ENCODE measurements at places on chromosomes 3 and 15. TPM values are rescaled to one million over a fixed set of nuclear protein-coding genes. Genes with fewer than 3 reads are reported as not detected.

GRCh38 chr15:39511000-39511915 lies 69.6 kb upstream of the THBS1 start:
- H3K4me1 ChIP-seq, result no peaks in the 10 kb centered on the region
- no peak for DNase-seq
- no peak overlapping the region for H3K27ac ChIP-seq
- H3K27me3 ChIP-seq, result peaks cover 4% of the 10 kb centered on the region
- no peaks in the 10 kb centered on the region for H3K36me3 ChIP-seq
- H3K4me3 ChIP-seq, result no peak overlapping the region

Gene PLAAT1
- total RNA-seq, result 0.37 TPM

GRCh38 chr15:35944945-35945585 lies 399.1 kb upstream of the DPH6 start:
- no peak overlapping the region for H3K4me3 ChIP-seq
- DNase-seq, result no peak
- H3K27me3 ChIP-seq, result no peaks in the 10 kb centered on the region
- H3K27ac ChIP-seq, result no peak overlapping the region
- no peaks in the 10 kb centered on the region for H3K36me3 ChIP-seq

Gene PPARG
- 15.7 TPM for total RNA-seq

GRCh38 chr3:129469026-129469425 lies 29.0 kb downstream of the IFT122 start:
- no peak overlapping the region for H3K27ac ChIP-seq
- H3K4me3 ChIP-seq, result no peak overlapping the region
- H3K4me1 ChIP-seq, result peaks cover 42% of the 10 kb centered on the region
- H3K36me3 ChIP-seq, result no peaks in the 10 kb centered on the region
- DNase-seq, result no peak

Gene KIF23
- 0.25 TPM for total RNA-seq

Gene FBXW12
- total RNA-seq, result not detected

Gene FBXO40
- total RNA-seq, result 0.05 TPM

DNA sequence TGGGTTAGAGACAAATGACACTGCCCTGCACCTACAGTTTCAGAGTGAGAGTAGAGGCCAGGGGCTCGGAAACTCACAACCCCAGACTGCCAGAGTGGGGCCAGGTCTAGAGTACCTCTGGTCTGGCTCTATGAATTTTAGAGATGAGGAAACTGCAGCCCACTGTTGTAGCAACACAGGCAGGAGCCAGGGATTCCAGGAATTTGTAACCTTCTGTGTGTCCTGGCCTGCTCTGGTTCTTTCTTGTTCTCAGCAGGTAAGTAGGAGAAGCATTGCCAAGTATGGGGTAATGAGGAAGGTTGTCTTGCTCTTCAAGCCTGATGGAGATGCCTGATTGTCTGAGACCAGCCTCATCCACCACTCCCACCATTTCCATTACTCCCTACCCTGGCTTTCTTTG lies 221.8 kb downstream of the UACA start:
- peaks cover 4% of the 10 kb centered on the region for H3K27me3 ChIP-seq
- DNase-seq, result no peak
- H3K4me1 ChIP-seq, result no peaks in the 10 kb centered on the region
- H3K27ac ChIP-seq, result no peak overlapping the region
- no peaks in the 10 kb centered on the region for H3K36me3 ChIP-seq
- H3K4me3 ChIP-seq, result no peak overlapping the region

GRCh38 chr3:51375136-51375535 lies 10.0 kb upstream of the MANF start:
- H3K27ac ChIP-seq, result no peak overlapping the region
- no peak overlapping the region for H3K4me3 ChIP-seq
- H3K36me3 ChIP-seq, result no peaks in the 10 kb centered on the region
- no peak for DNase-seq
- peaks cover 11% of the 10 kb centered on the region for H3K4me1 ChIP-seq

Gene DLEC1
- total RNA-seq, result 0.09 TPM

- peak overlapping the region; percentile 55 for H3K27ac ChIP-seq
- no peaks in the 10 kb centered on the region for H3K36me3 ChIP-seq
- DNase-seq, result no peak
- H3K27me3 ChIP-seq, result no peaks in the 10 kb centered on the region
These were observed 32.1 kb downstream of the TLNRD1 start for GRCh38 chr15:81032818-81033217.

GRCh38 chr15:55257938-55258337 lies 31.7 kb downstream of the RAB27A start:
- no peak overlapping the region for H3K27ac ChIP-seq
- no peak for DNase-seq
- no peak overlapping the region for H3K4me3 ChIP-seq
- no peaks in the 10 kb centered on the region for H3K27me3 ChIP-seq

DNA sequence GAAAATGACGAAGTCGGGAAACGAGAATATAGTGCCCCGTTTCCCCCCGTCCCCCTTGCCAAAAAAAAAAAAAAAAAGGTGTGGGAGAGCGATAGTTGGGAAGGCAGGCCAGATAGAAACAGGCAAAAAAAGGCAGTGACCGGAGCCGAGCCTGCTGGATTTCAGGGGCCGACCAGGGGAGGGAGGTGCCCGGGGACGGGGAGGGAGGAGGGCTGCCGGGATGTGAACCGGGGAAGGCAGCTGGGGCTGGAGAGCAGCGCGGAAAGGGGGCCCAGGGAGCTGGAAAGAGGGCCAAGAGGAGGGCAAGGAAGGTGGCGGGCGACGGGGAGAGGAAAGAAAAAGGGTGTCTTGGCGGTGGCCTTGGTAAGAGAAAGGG lies 837 bp downstream of the LRRN1 start:
- H3K4me3 ChIP-seq, result peak overlapping the region; percentile 66
- H3K27me3 ChIP-seq, result no peaks in the 10 kb centered on the region
- H3K27ac ChIP-seq, result no peak overlapping the region
- H3K36me3 ChIP-seq, result no peaks in the 10 kb centered on the region
- DNase-seq, result no peak

DNA sequence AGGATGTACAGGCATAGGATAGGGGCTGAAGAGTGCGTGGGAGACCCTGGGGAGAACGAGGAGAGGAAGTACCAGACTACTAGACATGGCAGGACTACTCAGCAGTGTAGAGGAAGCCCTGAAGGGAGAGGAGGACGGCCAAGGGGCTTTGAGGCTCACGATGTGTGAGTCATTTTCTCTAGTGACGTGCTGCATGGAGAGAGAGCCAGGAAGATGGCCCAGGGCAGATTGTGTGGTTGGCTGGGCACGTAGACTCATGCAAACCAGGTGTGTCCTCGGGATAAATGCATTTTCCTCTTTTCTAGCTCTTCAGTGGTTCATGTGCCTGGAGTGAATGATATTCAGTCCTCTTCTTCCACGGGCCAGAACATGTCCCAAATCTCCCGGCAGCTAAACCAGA lies 115.0 kb upstream of the ABHD17C start:
- H3K27ac ChIP-seq, result no peak overlapping the region
- H3K27me3 ChIP-seq, result no peaks in the 10 kb centered on the region
- peaks cover 2% of the 10 kb centered on the region for H3K4me1 ChIP-seq
- no peak for DNase-seq

- H3K27me3 ChIP-seq, result no peaks in the 10 kb centered on the region
- H3K27ac ChIP-seq, result peak within 1 kb of the TSS; percentile 83
- DNase-seq, result no peak
- H3K4me3 ChIP-seq, result peak within 1 kb of the TSS; percentile 17
- H3K36me3 ChIP-seq, result no peaks in the 10 kb centered on the region
- peaks cover 36% of the 10 kb centered on the region for H3K4me1 ChIP-seq
These were observed at the start of gene ANKRD28 for GRCh38 chr3:15797642-15798303. ANKRD28 (minus strand) TSS chr3:15797979; CDS start chr3:15796521, 1,458 bp downstream.

- H3K36me3 ChIP-seq, result no peaks in the 10 kb centered on the region
- H3K27ac ChIP-seq, result no peak overlapping the region
- H3K27me3 ChIP-seq, result no peaks in the 10 kb centered on the region
- peaks cover 20% of the 10 kb centered on the region for H3K4me1 ChIP-seq
These were observed 158.8 kb downstream of the KLF13 start for GRCh38 chr15:31485431-31485830.

- H3K36me3 ChIP-seq, result no peaks in the 10 kb centered on the region
- H3K27ac ChIP-seq, result no peak overlapping the region
- peaks cover 8% of the 10 kb centered on the region for H3K4me1 ChIP-seq
These were observed 24.7 kb downstream of the CTDSPL start for GRCh38 chr3:37886395-37886794.

- H3K27ac ChIP-seq, result no peak overlapping the region
- no peak for DNase-seq
- H3K4me1 ChIP-seq, result peaks cover 16% of the 10 kb centered on the region
- no peaks in the 10 kb centered on the region for H3K36me3 ChIP-seq
- no peak overlapping the region for H3K4me3 ChIP-seq
These were observed 98.4 kb downstream of the ERC2 start for GRCh38 chr3:56369914-56370313.

DNA sequence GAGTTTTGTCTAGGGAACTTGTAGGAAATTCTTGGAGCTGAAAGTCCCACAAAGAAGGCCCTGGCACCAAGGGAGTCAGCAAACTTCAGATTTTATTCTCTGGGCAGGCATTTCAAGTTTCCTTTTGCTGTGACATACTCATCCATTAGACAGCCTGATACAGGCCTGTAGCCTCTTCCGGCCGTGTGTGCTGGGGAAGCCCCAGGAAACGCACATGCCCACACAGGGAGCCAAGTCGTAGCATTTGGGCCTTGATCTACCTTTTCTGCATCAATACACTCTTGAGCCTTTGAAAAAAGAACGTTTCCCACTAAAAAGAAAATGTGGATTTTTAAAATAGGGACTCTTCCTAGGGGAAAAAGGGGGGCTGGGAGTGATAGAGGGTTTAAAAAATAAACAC lies 15.0 kb downstream of the TIGIT start:
- H3K4me3 ChIP-seq, result no peak overlapping the region
- DNase-seq, result no peak
- H3K27ac ChIP-seq, result no peak overlapping the region
- no peaks in the 10 kb centered on the region for H3K4me1 ChIP-seq

Gene ADGRG7
- total RNA-seq, result 2.1 TPM

DNA sequence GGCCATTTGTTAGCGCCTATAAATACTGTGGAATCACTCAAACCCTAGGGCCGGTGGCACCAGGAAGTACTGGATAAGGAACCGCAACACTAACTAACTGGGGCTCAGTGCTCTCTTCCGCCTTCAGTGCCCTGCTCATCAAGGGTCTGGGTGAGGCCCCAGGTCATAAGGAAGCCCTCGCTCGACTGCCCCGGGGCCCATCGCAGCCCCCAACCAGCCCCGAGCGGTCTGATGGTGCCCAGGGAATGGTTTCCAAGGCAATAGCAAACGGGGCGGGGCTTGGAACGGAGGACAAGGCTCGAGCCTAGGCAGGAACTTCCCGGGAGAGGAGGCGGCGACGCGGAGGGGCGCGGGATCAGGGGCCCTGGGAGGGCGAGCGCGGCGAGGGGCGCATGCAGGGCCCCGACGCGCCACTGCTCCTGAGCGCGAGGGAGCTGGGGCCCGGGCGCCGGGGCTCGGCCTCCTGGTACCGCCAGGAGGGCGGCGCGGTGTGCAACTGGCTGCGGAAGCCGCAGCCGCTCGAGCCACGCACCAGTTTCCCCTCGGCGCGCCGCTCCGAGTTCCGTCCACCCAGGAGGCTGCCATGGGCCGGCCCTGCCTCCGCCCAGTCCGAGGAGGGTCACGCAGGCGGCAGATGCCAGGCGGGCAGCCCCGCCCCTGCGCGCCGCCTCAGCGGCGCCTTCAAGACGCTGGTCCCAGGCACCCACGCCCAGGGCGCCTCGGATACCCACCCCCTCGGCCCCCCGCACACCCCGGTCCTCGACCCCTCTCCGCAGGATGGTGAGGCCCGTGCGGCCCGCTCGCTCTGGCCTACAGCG lies at the start of gene TTLL3:
TTLL3 (plus strand) TSS at position 648 of the 818 bp plus-strand sequence. CDS start 400 bp downstream, outside the sequence.
- H3K27ac ChIP-seq, result peak within 1 kb of the TSS; percentile 80
- DNase-seq, result peak; percentile 55
- H3K4me1 ChIP-seq, result peaks cover 11% of the 10 kb centered on the region
- peak within 1 kb of the TSS; percentile 49 for H3K4me3 ChIP-seq

DNA sequence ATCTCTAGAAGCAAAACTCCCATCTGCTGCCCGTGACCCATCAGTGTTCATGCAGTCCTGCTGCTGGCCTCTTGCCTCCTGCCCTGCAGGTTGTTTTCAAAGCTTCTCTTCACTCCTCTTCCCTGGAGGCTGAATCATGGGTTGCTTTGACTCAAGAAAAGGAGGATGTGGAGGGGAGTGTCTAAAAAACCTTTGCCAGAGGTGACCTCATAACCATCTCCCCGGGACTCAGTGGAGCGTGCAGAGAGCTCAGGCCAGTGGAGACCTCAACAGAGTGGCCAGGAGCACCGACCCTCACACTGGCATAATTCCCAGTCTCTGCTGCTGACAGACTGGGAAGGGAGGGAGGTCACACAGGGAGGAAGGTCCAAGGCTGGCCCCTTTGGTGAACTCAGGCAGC lies 60.9 kb upstream of the ITGA11 start:
- H3K4me3 ChIP-seq, result no peak overlapping the region
- no peak for DNase-seq
- no peak overlapping the region for H3K27ac ChIP-seq

Gene RARB
- total RNA-seq, result 3.3 TPM

Measured in liver (tissue), 10 donors.